ENCODE measurements at places on chromosomes 16 and 17.

DNA sequence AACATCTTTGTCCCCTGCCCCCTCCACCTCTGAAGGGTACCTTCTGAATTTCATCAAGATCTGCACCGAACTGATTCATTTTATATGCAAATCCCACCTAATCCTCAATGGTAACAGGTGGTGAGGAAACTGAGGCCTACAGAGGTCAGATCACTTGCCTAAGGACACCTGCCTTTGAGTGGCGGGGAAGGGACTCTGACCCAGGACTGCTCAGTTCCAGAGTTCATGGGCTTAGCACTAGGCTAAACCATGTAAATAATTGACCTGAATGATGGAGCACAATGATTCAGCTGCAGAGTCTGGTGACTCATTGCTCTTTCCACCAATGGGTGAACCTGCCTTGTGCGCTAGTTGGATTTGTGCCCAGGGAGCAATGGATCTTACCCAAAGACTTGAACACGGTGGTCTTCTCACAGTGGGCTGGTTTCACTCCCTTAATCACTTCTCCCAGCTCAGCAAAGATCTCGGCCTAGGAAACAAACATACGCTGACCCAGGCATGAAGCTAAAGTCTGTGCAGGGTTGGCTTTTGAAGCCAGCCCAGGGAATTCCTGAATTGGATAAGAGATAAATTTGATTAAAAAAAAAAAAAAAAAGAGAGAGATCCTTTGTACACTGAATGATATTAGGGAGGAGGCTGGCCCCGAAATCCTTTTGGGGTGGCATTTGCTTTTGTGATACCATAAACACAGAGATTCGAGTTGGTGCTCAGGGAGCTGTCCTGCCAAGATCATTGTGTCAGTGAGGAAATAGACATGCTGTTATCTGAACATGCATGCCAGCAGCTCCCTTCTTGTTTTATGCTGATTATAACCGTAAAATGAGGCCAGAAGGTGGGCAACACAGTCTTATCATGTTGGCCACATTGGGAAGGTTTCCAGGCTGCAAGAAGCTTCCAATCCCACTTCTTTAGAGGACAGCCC lies 17.0 kb downstream of the CRYM start:
- DNase-seq: peak; percentile 88

DNA sequence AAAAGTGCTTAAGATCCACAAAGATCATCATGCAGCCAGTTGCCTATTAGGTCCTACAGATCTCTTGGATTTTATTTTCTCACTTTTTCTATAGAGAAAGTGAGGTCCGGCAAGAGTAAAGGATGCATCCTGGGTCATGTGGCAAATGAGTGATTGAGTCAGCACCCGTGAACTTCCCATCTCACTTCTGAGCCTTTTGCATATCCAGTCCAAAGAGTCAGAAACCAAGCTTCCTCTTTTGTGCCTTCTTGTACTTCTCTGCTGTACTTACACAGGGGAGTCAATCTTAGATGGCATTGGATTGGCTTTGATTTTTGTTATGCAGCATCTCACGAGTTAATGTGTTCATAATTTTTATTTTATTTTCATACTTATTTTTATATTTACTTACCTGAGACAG lies 114.2 kb upstream of the IRX5 start:
- DNase-seq: no peak

GRCh38 chr17:15466131-15466530 lies 1.3 kb downstream of the CDRT4 start:
- DNase-seq: no peak

DNA sequence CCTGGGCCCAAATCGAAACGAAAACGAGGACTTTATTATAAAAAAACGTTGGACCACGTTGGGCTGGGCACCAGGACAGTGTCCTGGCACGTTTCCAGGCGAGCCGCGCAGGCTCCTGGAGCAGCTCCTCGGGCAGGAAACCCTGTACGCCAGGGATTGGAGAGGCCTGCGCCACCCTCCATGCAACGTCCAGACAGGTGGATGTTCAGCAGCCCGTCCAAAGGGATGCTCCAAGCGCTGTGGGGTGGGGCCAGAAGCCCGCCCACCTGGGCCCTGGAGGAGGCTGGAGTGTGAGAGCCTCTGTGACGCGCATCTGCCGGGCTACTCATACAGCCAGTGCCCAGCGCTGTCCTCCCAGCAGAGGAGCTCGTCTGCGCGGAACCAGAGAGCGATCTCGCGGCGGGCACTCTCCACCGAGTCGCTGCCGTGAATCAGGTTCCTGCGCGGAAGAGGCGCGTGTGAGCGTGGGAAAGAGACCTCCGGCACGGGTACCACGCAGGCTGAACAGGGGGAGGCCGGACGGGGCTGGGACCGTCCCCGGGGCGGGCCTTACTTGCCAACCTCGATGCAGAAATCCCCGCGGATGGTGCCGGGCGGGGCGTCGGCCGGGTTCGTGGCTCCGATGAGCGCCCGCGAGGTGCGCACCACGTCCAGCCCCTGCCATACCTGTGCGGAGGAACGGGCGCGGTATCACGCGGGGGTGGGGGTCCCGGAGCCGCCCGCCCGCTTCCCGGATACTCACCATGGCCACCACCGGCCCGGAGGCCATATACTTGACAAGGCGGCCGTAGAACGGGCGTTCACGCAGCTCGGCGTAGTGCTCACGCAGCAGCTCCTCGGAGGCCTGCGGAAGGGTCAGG lies 785 bp downstream of the NME3 start:
- DNase-seq: peak; percentile 35

DNA sequence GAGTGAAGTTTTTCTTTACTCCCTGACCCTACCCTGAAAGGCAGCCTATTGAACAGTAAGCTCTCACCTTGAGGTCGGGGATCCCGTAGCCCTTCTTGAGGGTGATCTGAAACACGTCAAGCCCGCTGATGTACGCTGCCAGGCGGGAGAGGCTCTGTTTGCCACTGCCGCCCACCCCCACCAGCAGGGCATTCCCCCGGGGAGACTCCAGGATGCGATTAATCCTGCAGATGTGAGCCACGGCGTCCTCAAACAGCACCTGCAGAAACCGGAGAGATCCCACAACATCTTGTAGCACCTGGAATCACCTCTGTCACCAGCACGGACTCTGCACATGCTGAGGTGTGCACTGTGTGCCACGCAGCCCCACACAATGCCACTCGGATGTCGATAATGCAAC lies 96.8 kb downstream of the PGS1 start:
- no peak for DNase-seq

GRCh38 chr17:14781123-14781522 lies 480.2 kb downstream of the HS3ST3B1 start:
- no peak for DNase-seq

GRCh38 chr17:45963889-45964288 lies 35.2 kb upstream of the STH start:
- DNase-seq: no peak

DNA sequence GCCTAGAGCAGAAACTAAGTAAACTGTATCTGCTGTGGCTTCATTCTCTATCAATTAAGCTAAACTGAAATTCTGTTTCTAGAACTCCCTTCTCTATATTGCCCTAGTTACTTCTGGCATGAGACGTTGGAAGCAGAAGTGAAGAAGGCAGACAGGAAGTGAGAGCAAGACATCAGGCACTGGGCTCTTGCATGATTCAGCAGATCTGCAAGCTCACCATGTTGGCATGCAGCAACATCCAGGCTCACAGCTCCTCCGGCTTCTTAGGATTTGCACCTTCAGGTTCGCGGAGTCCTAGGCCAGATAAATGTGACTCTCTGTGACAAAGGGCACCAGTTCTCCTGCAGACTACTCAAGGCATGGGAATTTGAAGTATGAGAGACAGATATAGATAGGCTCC lies 148.3 kb downstream of the CDH8 start:
- peak; percentile 80 for DNase-seq

DNA sequence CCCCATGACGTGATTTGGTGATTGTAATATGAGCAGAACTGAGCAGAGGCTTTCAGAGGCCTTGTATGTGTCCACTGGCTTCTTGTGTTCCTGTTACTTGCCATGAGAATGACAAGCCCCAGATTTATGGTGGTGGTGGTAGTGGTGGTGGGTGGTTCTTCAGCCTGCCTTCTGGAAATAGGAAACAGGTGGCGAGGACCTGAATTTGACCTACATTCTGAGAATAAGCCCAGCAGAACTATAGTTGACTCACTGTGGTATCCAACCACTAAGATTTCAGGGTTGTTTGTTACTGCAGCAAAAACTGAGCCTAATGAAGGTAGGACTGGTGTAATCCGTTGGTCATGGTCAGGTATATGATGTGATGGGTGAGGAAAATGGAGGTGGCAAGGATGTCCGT lies 93.0 kb downstream of the SHISA9 start:
- no peak for DNase-seq

- peak; percentile 83 for DNase-seq
Observed at GRCh38 chr17:71237903-71238538, 882.8 kb upstream of the SOX9 start.

- DNase-seq: no peak
Observed at GRCh38 chr16:87697792-87698191, 68.0 kb downstream of the KLHDC4 start.

GRCh38 chr16:83842756-83843507 lies 35.2 kb downstream of the HSBP1 start:
- DNase-seq: no peak

DNA sequence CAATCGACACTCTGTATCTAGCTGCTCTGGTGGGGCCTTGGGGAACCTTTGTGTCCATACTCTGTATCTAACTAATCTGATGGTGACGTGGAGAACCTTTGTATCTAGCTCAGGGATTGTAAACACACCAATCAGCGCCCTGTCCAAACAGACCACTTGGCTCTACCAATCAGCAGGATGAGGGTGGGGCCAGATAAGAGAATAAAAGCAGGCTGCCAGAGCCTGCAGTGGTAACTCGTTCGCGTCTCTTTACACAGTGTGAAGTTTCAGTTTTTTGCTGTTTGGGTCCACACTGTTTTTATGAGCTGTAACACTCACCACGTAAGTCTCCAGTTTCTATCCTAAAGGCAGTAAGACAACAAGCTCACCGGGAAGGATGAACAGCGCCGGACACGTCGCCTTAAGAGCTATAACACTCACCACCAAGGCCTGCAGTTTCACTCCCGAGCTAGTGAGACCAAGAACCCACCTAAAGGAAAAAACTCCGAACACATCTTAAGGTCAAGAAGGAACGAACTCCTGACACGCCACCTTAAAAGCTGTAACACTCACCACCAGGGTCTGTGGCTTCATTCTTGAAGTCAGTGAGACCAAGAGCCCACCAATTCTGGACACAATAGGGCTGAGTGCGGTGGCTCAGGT lies 64.6 kb downstream of the KPNA2 start:
- DNase-seq: no peak

DNA sequence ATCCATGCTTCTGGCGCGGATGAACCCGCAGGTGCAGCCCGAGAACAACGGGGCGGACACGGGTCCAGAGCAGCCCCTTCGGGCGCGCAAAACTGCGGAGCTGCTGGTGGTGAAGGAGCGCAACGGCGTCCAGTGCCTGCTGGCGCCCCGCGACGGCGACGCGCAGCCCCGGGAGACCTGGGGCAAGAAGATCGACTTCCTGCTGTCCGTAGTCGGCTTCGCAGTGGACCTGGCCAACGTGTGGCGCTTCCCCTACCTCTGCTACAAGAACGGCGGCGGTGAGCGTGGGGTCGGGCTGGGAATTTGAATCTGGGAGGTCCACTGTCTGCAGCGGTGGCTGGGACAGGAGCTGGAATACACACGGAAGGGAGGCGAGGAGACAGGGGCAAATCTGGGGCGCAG lies 904 bp downstream of the SLC6A2 start:
- no peak for DNase-seq

- no peak for DNase-seq
Observed at GRCh38 chr17:4902540-4902939, 358 bp downstream of the CHRNE start.

- peak; percentile 3 for DNase-seq
Observed at GRCh38 chr16:10003486-10003885, 178.7 kb downstream of the GRIN2A start.

- DNase-seq: no peak
Observed at GRCh38 chr16:78311831-78312230, 212.4 kb downstream of the WWOX start.

DNA sequence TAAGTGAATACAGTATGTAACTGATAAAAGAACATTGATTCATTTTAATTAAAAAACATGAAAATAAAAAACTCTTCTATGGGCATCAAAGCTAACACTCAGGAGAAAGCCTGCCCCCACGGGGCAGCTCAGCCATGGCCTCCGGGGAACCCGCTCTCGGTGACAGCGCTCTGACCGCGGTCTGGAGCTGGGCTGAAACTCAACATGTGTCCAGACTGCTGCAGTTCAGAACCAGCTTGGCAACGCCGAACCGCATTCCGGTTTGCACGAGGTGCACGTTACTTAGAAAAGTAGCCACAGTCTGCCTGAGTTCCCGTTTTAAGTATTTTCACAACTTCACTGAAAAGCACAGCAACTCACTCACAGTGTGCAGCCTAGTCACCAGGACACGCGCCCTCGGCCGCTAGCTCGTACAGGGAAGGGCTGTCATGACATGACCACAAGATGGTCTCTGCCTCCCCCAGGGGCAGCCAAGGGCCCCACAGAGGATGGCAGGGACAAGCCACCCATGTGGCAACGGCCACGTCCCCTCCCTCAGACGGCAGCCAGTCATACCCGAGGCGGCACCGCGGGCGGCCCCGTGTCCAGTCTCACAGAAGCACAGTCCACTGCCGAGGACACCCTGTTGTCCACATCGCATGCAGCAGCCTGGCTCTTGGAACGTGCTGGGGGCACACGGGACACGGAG lies 77.1 kb upstream of the METRNL start:
- no peak for DNase-seq

GRCh38 chr16:23080329-23080728 lies 68.9 kb downstream of the USP31 start:
- no peak for DNase-seq

DNA sequence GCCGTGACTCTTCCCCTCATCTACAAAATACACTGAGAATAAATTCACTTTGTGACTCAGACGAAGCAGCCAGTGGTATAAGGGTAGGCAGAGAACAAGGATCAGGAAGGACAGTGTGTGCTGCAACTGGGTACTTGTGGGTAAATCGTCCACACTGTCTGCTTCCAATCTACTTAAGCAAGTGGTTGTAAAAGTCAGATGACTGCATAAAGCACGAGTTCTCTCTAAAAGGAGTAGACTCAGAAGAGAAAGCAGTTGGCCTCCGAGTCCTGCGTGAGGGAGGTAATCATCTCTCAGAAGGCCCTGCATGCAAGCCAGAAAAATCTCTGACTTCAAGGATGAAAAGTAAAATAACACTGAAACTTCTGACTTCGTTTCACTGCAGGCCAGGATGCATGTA lies 43.1 kb downstream of the ANKFY1 start:
- peak; percentile 17 for DNase-seq

DNA sequence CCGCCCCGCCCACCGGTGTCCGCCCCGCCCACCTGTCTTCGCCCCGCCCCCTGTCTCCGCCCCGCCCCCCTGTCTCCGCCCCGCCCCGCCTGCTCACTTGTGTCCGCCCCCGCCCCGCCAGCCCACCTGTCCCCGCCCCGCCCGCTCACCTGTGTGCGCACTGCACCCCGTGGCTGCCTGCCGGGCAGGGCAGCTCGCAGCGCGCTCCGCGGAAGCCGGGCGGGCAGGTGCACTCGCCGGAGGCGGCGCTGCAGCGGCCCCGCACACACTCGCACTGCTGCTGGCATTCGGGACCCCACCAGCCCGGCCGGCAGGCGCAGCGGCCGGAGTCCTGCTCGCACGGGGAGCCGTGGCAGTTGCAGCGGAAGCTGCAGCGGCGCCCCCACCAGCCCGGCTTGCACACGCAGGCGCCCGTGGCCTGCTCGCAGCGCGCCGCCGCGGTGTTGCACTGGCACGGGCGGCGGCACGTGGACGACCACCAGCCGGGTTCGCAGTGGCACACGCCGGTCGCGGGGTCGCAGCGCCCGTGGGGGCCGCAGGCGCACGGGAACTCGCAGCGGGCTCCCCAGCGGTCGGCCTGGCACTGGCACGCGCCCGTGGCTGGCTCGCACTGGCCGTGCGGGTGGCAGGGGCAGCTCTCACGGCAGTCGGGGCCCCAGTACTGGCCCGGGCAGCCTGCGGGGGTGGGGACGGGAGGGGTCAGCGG lies 2.1 kb downstream of the SCARF1 start:
- no peak for DNase-seq
